ENCODE measurements at places on chromosomes 1 and 21.

DNA sequence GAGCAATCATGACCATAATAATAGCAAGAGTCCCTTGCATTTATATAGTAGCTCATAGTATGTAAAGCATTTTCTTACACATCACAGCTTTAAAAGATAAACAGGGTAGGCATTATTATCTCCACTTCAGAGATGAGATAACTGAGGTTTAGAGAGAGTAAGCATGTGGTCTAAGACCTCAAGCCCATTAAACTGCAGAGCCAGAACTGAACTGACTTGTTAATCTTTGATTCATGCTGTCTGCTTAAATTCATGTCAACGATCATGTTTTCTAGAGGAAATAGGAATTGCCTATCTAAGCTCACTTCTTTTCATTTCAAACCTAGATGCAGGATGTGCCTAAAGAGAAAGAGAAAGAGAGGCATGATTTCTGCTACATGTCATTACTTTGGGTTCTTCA, 524.8 kb downstream of the PTPRC start:
- peak; percentile 38 for DNase-seq

DNA sequence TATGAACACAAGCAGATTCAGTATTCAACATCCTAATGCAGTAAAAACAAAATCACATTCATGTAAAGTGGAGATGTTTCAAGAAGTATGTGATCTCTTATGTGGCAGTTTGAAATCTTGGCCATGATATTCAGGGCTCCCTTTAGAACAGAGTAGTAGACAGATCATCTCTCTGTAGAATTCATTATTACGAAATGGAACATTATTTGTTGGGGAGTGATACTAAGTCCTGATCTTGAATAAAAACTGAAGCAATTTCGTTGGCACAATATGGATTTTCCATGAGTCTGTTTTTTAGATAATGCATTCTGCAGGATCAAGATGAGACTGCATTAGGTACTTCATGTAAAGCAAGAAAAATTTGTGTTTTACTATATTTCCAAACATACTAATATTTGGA, 264.4 kb upstream of the NRIP1 start:
- DNase-seq = no peak

DNA sequence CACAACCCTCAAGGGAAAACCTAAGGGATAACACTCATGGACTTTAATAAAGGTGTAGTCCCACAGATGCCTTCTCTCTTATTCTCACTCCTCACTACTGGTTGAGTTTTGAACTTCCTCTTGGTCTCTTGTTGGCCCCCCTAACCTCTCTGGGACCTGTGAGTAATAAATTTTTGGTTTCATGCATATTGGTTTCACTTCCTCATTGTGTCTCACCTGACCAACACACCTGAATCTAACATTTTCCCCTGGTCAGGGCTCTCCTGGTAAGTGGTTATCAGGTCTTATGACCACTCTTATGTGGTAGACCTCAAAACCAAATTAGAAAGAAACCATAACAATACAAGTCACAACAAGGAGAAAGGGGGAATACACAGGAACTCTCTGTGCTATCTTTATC, 60.5 kb upstream of the PRMT6 start:
- no peak for DNase-seq

- DNase-seq = no peak
Measured at GRCh38 chr1:94688646-94689045, 131.5 kb upstream of the SLC44A3 start.

GRCh38 chr1:114015075-114015474, 35.8 kb downstream of the OLFML3 start:
- peak; percentile 63 for DNase-seq

DNA sequence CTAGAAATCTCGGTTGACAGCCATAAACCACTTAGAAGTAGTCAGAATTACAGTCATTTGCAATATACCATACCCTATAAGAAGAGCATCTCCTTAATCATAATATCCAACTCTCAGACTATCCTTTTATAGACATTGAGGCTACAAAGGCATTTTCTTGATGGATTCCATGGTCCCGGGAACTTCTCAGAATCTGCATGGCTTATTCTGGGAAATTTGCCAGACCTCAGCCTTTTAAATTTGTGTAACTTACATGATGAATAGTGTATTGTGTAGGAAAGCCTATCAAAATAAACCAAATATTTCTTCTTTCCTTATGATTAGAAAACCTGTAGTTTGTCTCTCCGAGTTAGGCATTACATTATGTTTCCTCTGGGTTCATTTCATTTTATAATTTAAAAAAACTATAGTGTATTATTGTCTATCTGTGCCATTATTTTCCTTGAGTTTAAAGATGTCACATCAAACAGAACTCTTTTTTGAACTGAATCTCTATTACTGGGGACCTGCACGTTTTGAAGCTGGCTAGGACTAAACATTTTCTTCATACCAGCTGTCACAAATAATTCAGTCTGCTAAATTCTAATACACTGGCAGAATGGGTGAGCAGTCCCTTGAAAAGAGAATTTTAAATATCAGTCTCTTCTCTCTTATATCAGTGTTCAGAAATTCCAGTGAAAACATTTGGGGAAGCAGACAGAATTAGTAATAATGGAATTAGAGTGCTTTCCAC, 102.9 kb downstream of the GABPA start:
- peak; percentile 60 for DNase-seq

- no peak for DNase-seq
Measured at GRCh38 chr1:24379733-24380315, 33.8 kb downstream of the STPG1 start.

DNA sequence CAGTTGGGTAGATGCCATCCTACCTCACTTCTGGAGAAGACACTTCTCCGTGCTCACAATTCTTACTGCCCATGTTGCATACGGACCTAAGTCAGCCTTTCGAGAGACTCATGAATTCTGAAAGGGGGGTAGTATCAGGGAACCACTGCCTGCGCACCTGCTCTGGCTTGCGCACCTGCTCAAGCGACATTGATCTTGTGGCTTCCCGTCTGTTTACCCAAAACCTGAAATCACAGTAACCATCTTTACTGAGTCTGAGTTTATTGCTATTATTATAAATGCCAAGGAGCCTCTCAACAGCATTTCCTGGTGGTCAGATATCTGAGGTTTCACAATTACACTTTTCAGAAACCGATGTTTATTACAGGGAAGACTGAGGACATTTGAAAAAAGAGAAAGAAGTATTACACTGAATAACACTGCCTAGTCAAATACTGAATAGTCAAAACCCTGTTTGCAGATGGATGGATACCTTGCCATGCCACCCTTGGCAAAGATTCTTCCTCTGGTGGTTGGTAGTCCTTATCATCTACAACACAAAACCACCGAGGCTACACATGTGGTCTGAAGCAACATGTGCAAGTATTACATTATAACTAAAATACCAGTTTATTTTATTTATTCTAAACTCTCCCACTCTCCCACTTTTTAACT, 208.7 kb downstream of the SIPA1L2 start:
- DNase-seq = no peak

GRCh38 chr1:53591924-53592323, 132.7 kb downstream of the DMRTB1 start:
- DNase-seq = no peak

DNA sequence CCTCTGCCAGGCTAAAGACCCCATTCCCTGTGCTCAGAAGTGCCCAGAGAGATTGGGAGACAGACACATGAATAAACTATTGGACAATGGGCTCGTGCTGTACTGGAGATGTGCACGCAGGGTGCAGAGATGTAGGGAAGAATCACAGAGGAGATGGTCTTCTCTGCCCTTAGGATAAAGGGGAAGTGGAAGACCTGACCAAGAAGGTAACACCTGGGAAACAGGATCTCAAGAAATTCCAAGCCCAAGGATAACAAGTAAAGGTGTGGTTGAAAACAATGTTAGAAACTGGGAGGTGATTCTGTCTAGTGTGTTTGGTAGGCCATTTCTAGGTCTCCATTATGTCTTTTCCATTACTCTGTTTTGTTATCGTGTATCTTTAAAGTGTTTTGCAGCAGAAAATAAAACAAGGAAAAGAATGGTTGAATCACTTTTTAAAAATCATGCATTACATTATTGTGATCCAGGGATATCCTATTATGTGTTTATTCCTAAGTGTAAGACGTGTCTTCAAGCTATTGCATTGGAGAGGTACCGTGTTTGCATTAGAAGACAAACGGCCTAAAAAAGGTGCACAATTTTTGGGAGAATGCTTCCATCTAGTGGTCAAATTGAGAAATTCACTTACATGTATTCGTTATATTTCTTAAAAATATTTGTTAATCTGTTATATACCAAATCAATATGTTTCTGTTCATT, 40.8 kb upstream of the KCTD3 start:
- DNase-seq = peak; percentile 61

DNA sequence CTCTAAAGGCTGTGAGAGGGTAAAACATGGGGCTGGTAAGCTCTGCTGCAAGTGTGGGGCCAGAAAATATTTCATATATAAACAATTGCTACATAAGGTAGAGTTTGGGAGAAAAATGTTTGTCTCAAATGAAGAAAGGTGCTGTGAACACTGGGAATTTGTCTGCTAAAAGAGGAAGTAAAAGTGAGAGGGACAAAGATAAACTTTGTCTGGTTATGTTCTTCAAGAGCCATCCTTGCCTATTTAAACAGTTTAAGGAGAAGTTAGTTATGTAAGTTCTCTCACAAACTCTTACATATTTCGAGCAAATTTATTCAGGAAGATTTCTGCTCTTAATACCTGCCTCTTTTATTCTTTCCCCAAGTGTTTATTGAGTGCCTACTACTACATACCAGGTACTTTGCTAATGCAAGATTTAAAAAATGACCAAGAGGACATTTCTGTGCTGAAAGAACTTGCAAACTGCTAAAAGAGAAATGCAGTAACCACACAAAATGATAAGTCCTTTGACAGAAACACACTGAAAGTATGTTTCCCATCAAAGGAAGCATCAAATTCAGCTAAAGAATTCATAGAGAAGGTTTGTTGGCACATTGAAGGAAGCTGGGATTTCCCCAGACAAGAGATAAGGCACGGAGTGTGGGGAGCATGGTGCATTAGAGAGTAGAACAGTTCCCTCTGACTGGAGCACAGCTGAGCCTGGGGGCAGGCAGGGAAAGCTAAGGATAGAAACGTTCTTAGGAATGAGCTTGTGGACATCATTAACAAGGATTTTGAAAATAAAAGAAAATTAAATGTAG, 549.1 kb downstream of the PTBP2 start:
- no peak for DNase-seq

- no peak for DNase-seq
Measured at GRCh38 chr1:46160212-46160611, 14.7 kb upstream of the TSPAN1 start.

DNA sequence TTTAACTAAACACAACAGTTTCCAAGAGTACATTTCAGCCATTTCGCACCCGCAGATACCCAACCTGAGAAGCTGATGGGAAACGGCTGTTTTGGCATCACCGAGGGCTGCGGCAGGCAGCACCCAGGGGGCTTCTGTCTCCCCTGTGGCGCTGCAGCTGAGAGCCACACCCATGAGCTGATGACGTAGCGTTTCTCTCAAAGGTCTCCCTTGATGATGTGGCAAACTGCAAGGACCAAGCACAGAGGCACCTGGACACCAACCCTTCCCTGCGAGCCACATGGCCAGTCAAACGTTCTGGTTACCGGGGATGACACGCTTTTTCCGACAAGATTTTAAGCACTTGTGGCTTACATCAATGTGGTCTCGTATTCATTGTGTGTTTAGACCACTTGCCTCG, 150.8 kb upstream of the ERG start:
- no peak for DNase-seq

- DNase-seq = no peak
Measured at GRCh38 chr1:160474392-160475242, 48.4 kb downstream of the SLAMF6 start.

- no peak for DNase-seq
Measured at GRCh38 chr1:204001166-204001901, 71.6 kb upstream of the SOX13 start.

- DNase-seq = peak; percentile 93
Measured at GRCh38 chr1:23799570-23800399, 769 bp downstream of the GALE start.

Data from renal cortical epithelial cell (primary cell).